ENCODE measurements at places on chromosomes 7 and 10. TPM values are rescaled to one million over a fixed set of nuclear protein-coding genes. Genes with fewer than 3 reads are reported as not detected.

- no peak for DNase-seq
- H3K4me3 ChIP-seq = no peak overlapping the region
- no peaks in the 10 kb centered on the region for H3K36me3 ChIP-seq
- H3K27ac ChIP-seq = no peak overlapping the region
- peaks cover 8% of the 10 kb centered on the region for H3K4me1 ChIP-seq
- no peaks in the 10 kb centered on the region for H3K27me3 ChIP-seq
These were observed 60.2 kb downstream of the SHOC2 start for GRCh38 chr10:110979611-110980010.

DNA sequence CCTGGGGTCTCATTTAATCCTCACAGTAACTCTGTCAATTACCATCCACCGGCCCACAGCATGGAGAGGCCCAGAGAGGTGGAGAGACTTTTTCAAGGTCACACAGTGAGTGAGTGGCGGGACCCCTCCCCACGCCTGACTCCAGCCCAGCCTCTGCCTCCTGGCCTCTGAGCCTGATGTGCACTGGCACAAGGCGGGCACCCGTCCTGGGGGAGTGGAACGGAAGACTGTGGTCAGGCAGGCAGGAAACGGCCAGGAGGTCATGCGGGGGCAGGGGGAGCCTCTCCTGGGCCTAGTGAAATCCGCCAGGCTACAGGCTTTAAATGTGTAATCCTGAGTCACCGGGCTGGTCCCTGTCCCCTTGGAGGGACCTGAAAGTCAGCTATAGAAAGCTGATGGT lies 32.2 kb downstream of the ZCCHC24 start:
- no peaks in the 10 kb centered on the region for H3K27me3 ChIP-seq
- peaks cover 32% of the 10 kb centered on the region for H3K36me3 ChIP-seq
- H3K4me1 ChIP-seq = peaks cover 11% of the 10 kb centered on the region
- H3K4me3 ChIP-seq = peak overlapping the region; percentile 25
- peak; percentile 93 for DNase-seq

- no peak for DNase-seq
- no peaks in the 10 kb centered on the region for H3K4me1 ChIP-seq
- H3K36me3 ChIP-seq = no peaks in the 10 kb centered on the region
- no peak overlapping the region for H3K4me3 ChIP-seq
These were observed 16.1 kb upstream of the PLXDC2 start for GRCh38 chr10:19800161-19800560.

DNA sequence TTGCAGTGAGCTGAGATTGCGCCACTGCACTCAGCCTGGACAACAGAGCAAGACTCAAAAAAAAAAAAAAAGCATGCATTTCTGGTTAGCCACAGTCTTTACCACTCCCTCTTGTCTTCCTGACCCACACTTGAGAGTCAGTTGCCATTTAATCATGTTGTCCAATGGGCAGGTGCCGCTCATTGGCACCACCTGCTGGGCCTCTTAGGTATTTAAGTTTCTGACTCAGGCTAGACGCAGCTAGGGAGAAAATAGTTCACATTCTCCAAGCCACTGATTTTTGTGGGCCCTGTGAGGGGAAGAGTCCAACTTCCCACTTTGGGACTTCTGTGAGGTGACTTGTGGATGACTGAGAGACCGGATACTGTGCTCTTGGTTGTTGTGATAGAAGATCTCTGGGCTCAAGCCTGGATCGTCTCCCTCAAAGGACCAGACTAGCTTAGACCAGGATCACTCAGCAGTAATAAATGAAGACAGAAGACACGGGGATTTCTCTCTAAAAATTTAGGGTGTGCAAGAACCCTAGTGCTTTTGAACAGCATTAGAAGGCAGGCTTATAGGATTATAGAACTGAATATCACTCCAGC lies 26.8 kb upstream of the SORCS3 start:
- no peaks in the 10 kb centered on the region for H3K36me3 ChIP-seq
- H3K27me3 ChIP-seq = no peaks in the 10 kb centered on the region
- no peaks in the 10 kb centered on the region for H3K4me1 ChIP-seq

DNA sequence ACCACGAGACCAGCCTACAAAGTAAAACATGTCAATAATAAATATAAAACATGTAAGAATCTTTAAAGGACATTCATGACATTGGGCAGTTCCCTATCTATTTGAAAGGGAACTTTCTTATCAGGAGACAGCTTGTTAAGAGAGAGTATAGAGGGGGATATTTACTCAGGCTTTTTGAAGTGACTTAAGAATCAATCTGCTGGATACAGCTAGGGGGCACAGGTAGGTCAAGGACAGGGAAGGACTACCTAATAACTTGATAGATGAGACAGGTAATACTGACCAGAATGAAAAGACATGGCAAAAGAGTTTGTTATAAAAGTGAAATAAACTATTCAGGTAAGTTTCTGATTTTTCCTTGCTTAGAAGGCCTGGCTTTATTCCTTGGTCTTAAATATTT lies 21.8 kb upstream of the LRRD1 start:
- H3K4me3 ChIP-seq = no peak overlapping the region
- H3K27me3 ChIP-seq = no peaks in the 10 kb centered on the region
- no peaks in the 10 kb centered on the region for H3K4me1 ChIP-seq
- peaks cover 42% of the 10 kb centered on the region for H3K36me3 ChIP-seq
- H3K27ac ChIP-seq = no peak overlapping the region
- DNase-seq = no peak

- no peak for DNase-seq
- no peaks in the 10 kb centered on the region for H3K27me3 ChIP-seq
- H3K4me1 ChIP-seq = no peaks in the 10 kb centered on the region
- H3K36me3 ChIP-seq = no peaks in the 10 kb centered on the region
These were observed 251.1 kb upstream of the CSTF2T start for GRCh38 chr10:51950371-51950995.

GRCh38 chr7:148991536-148991935 lies 36.8 kb downstream of the PDIA4 start:
- H3K27me3 ChIP-seq = no peaks in the 10 kb centered on the region
- H3K4me1 ChIP-seq = peaks cover 8% of the 10 kb centered on the region
- H3K27ac ChIP-seq = no peak overlapping the region

- no peak overlapping the region for H3K4me3 ChIP-seq
These were observed 11.9 kb upstream of the ABCC2 start for GRCh38 chr10:99770408-99771045.

DNA sequence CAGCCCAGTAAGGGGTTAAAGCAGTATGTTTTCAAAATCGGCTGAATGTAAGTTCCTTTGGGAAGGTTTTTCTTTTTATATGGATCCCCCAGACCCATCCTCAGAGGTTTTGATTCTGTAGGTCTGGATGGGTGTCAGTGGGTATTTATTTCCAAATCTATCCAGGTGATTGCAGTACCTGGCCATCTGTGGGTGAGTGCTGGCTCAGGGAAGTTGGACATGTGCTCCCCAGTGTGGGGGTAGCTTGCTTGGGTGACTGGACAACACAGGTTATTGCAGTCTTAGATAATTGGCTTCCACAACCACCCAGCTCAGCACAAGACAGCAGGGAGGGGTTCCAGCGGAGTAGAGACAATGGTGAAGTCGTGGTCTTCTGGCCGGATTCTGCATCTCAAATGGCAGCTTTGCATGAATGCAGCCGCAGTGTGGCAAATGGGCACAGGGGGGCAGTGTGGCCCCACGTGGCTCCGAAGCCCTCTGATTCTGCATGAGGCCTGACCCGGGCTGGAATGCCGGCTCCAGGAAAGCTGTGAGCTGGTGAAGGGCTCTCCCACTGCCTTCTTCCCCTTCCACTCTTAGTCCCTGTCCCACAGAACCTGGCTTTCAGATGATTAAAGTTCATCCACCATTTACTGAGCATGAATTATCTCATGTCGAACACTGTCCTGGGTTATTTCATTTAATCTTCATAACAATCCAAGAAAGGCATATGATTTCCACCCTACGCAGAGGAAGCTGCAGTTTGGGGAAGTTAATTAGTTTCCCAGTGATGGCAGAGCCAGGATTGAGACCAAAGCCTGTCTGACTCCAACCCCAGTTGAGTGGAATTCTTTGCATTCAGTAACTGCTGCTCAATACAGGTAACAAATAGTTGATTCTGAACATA lies 64.5 kb upstream of the SYPL1 start:
- peak; percentile 85 for DNase-seq
- peaks cover 11% of the 10 kb centered on the region for H3K27me3 ChIP-seq
- H3K4me3 ChIP-seq = no peak overlapping the region
- H3K27ac ChIP-seq = no peak overlapping the region
- H3K36me3 ChIP-seq = no peaks in the 10 kb centered on the region
- H3K4me1 ChIP-seq = no peaks in the 10 kb centered on the region

DNA sequence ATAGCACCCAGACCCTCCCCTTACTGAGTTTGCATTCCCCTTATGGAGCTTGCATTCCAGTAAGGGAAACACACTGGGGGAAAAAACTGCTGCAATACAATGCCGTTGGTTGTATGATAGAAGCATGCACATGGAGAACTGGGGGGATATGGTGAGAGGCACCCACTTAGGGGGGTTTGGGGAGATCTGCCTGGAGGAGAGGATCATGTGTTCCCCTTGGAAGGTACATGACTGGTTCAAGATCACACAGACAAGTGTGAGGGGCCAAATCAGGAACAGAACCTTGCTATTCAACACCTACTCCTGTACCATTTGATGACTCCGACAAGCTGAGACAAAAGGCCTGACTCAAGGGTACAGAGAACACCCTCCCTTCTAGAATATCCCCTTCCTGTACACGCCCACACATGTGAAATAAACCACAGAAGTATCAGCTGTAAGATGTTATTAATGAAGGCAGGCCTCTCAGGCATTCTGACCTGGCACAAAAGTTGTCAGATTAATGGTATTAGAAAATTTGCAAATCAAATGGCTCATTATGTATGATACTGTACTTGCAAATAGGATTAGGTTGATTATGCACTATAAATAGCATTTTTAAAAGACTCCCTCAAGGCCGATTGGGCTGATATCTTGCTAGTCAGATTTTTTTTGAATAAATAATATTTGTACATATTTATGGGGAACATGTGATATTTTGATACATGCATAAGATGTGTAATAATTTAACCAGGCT lies 122.2 kb downstream of the NPY start:
- no peaks in the 10 kb centered on the region for H3K36me3 ChIP-seq
- H3K27ac ChIP-seq = no peak overlapping the region
- DNase-seq = no peak
- H3K4me1 ChIP-seq = no peaks in the 10 kb centered on the region

- H3K36me3 ChIP-seq = peaks cover 20% of the 10 kb centered on the region
- H3K4me1 ChIP-seq = peaks cover 5% of the 10 kb centered on the region
- peak overlapping the region; percentile 25 for H3K27ac ChIP-seq
These were observed 3.3 kb downstream of the MASTL start for GRCh38 chr10:27158421-27158820.

- DNase-seq = peak; percentile 26
- H3K4me3 ChIP-seq = no peak overlapping the region
- H3K27me3 ChIP-seq = peaks cover 3% of the 10 kb centered on the region
These were observed 18.1 kb upstream of the RAB18 start for GRCh38 chr10:27485986-27486385.

- DNase-seq = no peak
- H3K4me3 ChIP-seq = no peak overlapping the region
- H3K27me3 ChIP-seq = peaks cover 5% of the 10 kb centered on the region
- no peaks in the 10 kb centered on the region for H3K4me1 ChIP-seq
- H3K36me3 ChIP-seq = no peaks in the 10 kb centered on the region
- H3K27ac ChIP-seq = no peak overlapping the region
These were observed 35.6 kb downstream of the CDH23 start for GRCh38 chr10:71432101-71432905.

DNA sequence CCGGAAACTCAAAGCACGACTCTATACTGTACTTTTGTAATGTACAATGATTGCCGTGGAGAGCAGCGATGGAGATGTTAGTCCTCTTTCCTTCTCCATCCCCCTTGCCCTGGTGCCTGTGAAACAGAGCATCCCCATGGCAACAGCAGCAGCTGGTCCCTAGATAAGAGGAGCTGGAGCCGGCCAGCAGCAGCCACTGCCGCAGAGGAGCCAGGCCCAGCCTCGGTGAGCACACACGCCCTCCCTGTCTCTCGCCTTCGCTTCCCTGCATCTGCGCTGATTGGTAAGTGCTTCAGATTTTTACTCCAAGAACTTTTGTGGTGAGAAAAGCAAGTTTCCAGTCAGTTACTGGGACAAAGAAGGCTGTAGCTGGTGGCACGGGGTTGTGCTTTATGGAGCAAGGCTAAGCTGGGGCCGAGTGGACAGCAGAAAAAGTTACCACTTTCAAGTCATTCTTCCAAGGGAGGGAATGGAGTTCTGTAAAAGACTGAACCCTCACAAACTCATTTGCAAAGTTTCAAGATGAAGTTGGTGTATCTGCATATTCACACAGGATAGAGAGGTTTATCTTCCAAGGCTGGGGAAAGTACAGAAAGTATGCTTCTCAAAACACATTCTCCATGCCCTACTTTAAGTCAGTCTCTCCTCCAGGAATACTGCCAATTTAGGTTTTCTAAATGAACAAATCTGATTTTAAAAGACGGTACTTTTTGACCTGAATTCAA lies at the start of gene PPP1R17:
PPP1R17 (plus strand) TSS at position 192 of the 725 bp plus-strand sequence. CDS start 5,227 bp downstream, outside the sequence.
- no peaks in the 10 kb centered on the region for H3K4me1 ChIP-seq
- H3K27ac ChIP-seq = no peak within 1 kb of the TSS
- no peaks in the 10 kb centered on the region for H3K36me3 ChIP-seq
- DNase-seq = peak; percentile 11
- H3K4me3 ChIP-seq = no peak within 1 kb of the TSS
- H3K27me3 ChIP-seq = peaks cover 3% of the 10 kb centered on the region

DNA sequence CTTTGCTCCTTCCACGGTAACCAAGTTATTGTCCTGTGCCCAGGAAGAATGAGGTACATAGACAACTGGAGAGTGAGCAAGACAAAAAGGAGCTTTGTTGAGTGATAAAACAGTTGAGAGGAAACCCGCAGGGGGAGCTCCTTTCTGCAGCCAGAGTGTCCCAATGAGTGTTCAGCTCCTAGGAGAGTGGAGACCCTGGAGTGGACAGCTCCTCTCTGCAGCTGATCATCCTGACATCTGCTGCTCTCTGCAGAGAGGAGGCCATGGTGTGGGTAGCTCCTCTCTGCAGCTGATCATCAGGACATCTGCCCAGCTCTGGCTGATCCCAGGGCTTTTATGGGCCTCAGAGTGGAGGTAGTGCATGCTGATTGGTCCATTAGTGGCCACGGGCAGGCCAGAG lies 53.4 kb upstream of the PCDH15 start:
- no peak overlapping the region for H3K27ac ChIP-seq
- H3K4me3 ChIP-seq = no peak overlapping the region
- DNase-seq = no peak
- no peaks in the 10 kb centered on the region for H3K36me3 ChIP-seq
- H3K4me1 ChIP-seq = no peaks in the 10 kb centered on the region

- H3K4me1 ChIP-seq = no peaks in the 10 kb centered on the region
- H3K36me3 ChIP-seq = no peaks in the 10 kb centered on the region
- H3K27ac ChIP-seq = no peak overlapping the region
- no peaks in the 10 kb centered on the region for H3K27me3 ChIP-seq
These were observed 178.2 kb downstream of the RELN start for GRCh38 chr7:103811290-103811689.

- H3K4me1 ChIP-seq = peaks cover 3% of the 10 kb centered on the region
- DNase-seq = no peak
- H3K27me3 ChIP-seq = no peaks in the 10 kb centered on the region
- H3K4me3 ChIP-seq = no peak overlapping the region
These were observed 30.5 kb upstream of the BHLHA15 start for GRCh38 chr7:98180751-98181150.

The NPTX2 gene
- total RNA-seq = 2.4 TPM

The TMEM213 gene
- not detected for total RNA-seq

The PPIF gene
- total RNA-seq = 39.1 TPM

The TRPV5 gene
- total RNA-seq = not detected

The MAPK8 gene
- 55.7 TPM for total RNA-seq

The TACC2 gene
- total RNA-seq = 5.0 TPM

The SPDYE1 gene
- not detected for total RNA-seq

The CYP26A1 gene
- not detected for total RNA-seq

The CHAT gene
- not detected for total RNA-seq

The TMEM176B gene
- total RNA-seq = not detected

The GLUD1 gene
- 221 TPM for total RNA-seq

The MBL2 gene
- under 0.01 TPM for total RNA-seq

The NUPR2 gene
- not detected for total RNA-seq

The UNC5B gene
- 135 TPM for total RNA-seq

The ADAMTS14 gene
- total RNA-seq = 2.9 TPM

The CNNM1 gene
- 0.36 TPM for total RNA-seq

The SLC13A4 gene
- 0.36 TPM for total RNA-seq

The PNLIPRP2 gene
- total RNA-seq = not detected

The VENTX gene
- total RNA-seq = not detected
